ENCODE measurements at places on chromosomes 3 and 15.

DNA sequence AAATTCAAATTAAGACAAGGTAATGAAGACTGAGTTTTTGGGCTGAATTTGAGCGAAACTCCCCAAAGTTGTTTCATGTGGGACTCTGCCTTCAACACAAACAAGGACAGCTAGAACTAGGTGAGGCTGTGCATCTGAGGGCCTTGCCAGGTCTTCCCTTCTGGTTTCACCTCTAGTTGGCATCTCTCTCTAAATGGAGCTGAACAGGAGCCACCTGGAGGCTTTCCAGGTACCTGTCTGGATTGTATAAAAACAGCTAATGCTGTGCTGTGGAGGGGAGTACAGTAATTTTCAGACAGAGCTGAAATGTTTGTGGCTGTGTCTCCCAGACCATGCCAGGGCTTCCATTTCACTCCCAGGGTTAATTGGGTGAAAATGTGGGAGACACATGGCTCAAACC, 27.1 kb downstream of the TRIM71 start:
- no peak for DNase-seq

- no peak for DNase-seq
Observed at GRCh38 chr15:88161636-88162035, 94.9 kb downstream of the NTRK3 start.

GRCh38 chr15:28026764-28027713, 72.1 kb downstream of the OCA2 start:
- DNase-seq: no peak

DNA sequence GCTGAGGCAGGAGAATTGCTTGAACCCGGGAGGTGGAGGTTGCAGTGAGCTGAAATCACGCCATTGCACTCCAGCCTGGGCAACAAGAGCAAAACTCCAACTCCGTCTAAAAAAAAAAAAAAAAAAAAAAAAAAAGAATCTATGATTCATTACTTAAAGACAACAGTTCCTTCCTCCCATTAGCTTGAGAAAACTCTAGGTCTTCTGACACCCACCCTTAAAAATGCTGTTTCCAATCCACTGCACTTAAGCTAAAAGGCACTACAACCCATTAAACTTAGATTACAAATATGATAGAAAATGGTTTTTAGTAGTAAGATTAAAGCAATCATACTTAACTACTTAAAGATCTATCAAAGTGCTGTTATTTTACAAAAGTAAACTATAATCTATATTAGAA, 40.0 kb upstream of the BHLHE40 start:
- no peak for DNase-seq

DNA sequence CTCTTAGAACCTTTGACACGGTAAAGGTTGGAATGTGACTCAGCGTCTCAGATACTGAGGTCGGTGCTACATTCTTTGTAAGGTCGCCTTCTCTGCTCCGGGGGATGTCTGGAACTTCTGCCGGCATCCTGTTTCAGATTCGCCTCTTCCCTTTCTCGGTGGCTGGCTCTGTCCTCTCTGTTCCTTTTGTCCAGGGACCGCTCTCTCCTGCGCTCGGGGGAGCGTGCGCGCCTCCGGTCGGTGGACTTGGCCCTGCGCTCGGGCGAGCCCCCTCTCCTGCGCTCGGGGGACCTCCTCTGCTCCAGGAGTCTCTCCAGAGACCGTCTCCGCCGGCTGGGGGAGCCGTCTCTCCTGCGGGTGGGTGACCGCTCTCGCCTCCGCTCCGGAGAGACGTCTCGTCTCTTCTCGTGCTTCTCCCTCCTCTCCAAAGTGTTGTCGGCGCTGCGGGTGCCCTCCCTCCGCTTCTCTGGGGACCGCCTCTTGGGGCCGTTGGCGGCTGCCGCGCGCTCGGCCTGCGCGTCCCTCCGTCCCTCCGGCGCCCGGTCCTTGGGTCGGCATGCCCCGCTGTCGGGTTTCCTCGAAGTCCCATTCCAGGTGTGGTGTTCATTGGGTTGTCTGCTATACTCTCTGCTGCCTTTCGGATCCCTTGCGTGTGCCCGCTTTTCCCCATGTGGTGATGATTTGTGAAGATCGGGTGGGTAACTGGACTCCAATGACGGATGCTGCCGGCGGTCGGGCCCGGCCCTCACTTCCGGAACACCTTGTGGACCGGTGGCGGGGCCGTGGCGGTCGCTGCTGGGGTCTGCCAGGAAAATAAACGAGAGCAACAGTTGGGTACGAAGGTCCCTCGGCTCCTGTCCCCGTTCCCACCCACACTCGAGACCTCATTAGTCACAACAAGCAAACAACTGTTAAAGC, 668.8 kb upstream of the ADAMTS9 start:
- DNase-seq: no peak

- no peak for DNase-seq
Observed at GRCh38 chr3:133662278-133662651, 524 bp upstream of the TOPBP1 start.

DNA sequence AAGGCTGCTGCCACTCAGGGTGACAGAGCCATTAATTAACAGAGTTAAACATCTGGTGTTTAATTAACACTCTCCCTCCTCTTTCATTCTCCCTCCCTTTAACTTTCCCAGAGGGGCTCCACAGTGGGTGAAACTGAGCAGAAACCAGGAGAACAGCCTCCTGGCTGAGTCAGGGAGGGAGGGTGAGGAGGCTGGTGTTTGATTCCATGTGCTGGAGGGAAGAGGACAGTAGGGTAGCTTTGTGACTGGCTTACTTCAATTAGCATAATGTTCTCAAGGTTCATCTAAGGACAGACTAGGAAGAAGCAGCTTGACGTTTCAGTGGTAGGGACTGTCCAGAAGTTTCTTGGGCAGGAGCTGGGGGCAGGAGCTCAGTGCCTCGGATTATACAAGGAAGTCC, 62.8 kb downstream of the SEMA5B start:
- no peak for DNase-seq

- no peak for DNase-seq
Observed at GRCh38 chr3:52357151-52358080, 41.3 kb downstream of the DNAH1 start.

DNA sequence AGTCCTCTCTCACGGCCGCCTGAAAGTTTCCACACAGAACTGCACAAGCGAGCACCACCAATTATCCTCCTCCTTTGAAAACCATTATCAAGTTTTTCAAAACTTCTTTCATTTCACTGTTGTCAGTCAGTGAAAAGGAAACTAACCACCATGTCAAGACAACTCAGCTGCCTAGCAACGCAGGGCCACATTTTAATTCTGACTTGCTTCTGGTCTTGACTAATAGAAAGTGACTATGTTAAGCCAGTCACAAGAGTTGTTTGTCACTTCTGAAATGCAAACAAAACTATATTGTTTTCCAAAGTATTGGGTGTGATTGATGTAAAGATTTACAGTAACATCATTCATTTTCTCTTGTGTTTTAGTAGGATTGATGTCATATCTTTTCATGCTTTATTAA, 612.8 kb upstream of the AGTR1 start:
- DNase-seq: no peak

- DNase-seq: no peak
Observed at GRCh38 chr15:34494084-34494399, 56.4 kb upstream of the GOLGA8A start.

DNA sequence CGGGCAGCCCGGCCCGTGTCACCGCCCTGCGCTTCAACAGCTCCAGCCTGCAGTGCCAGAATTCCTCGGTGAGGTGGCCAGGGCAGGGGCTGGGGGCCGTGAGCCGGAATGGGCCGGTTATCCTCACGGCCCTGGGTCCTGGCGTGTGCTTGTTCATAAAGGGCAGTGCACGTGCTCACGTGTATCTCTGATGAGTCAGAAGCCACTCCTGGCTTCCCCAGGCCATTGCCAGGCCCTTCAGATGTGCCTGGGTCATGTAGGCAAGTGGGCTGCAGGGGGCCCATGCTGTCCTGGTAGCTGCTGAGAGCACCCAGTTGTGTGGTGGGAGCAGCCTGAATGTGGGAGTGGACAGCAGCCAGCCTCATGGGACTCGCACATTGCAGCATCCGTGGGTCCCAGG, 29.2 kb downstream of the PLXNA1 start:
- no peak for DNase-seq

DNA sequence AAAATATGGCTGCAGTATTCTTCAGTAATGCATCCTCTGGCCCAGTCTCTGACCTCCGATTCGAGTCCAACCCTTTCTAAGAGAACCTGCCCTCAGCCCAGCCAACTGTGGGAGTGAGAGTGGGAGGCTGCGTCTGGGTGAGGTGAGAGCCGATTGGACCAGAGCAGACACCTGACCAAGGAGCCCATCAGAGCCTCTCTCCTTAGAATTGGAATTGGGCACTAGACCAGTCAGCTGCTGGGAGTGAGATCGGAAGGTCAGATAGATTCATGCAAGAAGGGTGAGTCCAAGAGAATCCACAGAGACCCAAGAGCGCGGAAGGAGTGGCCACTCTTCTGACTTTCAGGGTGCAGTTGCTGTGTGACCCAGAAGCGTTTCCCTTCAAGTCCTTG, 10.2 kb downstream of the RASL12 start:
- no peak for DNase-seq

- DNase-seq: no peak
Observed at GRCh38 chr3:126033051-126033745, 50.7 kb downstream of the SLC41A3 start.

DNA sequence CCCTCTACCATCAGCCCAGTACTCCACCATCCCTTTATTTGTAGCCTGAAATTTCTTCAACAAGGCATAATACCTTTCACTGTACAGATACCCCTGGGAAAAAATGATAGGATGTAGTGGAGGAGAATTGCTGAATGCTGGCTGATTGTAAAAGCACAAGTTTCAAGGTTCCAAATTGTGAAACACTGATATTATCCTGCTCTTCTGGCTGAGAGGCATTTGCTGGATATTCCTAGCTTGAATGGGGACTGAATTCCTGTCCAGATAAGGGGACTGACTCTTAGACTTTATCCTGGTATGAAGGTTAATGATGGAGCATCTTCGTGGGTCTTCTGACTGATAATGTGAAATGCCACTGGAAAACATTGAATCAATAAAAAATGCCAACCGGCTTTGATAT, 9.0 kb upstream of the C3orf85 start:
- DNase-seq: no peak

- no peak for DNase-seq
Observed at GRCh38 chr3:103918336-103918735, 1448.4 kb upstream of the ALCAM start.

DNA sequence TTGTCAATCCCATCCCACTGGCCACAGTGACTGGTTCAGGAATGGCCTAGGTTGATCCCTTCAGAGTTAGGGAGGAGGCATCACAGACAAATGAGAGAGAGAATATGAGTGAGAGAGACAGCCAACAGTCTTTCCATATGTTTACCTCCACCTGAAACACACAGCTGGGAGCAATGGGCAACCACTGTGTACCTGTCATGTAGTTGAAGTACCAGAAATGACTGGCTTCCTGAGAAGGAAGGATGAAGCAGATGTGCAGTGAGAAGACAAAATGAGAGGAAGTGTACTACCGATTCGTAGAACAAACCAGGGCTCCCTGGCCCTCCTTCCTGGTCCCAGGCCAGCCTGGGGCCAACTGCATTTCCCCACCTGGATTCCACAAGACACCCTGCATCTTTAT, 27.4 kb downstream of the SRGAP3 start:
- no peak for DNase-seq
